ENCODE measurements at places on chromosomes 4 and X.
A peak's percentile ranks its signal among the peaks of the same experiment; 100 is the strongest.

- DNase-seq: no peak
These were observed 501.8 kb downstream of the ANKRD50 start for GRCh38 chr4:124210746-124211145.

GRCh38 chr4:94979621-94980020, 221.9 kb downstream of the BMPR1B start:
- no peak for DNase-seq

DNA sequence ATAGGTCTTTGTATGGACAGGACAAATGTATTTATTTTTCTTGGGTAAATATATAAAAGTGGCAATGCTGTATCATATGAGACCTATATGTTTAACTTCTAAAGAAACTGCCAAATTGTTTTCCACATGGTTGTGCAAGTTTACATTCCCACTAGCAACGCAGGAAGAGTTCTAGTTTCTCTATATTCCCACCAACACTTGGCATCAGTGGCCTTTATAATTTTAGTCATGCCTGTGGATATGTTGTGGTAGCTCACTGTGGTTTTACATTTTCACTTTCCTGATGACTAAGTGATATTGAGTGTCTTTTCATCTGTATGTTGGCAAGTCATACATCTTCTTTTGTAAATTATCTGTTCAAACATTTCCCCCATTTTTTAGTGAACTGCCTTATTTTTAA, 126.0 kb downstream of the EMCN start:
- no peak for DNase-seq

- DNase-seq: no peak
These were observed 130.9 kb downstream of the CBR4 start for GRCh38 chr4:168879188-168879587.

DNA sequence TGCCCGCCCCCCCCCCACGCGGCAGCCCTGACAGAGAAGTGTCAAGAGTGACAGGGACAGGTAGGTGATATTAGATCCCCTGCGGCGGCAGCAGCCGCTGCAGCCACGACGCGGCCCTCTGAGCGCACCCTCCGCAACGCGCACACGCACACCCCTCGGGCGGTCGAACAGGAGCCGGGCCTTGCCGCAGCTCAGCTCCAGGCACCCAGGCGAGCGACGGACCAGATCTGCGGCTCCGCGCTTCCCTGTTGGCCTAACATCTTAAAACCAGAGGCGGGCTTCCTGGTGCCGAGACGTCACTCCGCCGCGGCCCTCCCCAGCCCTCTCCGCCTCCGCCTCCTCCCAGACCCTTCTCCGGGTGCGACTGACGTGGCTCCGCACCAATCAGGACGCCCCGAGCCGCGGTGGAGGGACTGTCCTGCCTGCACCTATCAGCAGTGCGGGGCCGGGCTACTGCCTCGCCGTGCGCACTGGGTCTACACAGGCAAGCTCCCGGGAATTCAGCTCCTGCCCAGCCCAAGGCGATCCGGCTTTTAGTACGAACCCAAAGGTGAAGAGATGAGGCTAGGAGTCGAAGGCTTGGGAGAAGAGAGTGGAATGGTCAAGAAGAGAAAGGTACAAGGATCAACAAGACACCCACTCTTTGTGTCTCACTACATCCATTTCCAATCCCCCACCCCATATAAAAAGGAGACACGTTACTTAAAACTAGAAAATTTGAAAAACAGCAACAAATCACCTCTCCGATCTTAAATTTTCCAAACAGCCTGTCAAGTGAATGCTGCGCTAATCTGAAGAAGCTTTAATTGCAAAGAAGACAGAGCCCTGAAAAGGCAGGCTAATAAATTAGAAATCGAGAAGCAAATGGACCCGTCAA, at the start of gene PITX2:
Gene PITX2 (minus strand): TSS at position 237 of the 877 bp plus-strand sequence. CDS start 617 bp downstream, outside the sequence.
- DNase-seq: peak; percentile 70

DNA sequence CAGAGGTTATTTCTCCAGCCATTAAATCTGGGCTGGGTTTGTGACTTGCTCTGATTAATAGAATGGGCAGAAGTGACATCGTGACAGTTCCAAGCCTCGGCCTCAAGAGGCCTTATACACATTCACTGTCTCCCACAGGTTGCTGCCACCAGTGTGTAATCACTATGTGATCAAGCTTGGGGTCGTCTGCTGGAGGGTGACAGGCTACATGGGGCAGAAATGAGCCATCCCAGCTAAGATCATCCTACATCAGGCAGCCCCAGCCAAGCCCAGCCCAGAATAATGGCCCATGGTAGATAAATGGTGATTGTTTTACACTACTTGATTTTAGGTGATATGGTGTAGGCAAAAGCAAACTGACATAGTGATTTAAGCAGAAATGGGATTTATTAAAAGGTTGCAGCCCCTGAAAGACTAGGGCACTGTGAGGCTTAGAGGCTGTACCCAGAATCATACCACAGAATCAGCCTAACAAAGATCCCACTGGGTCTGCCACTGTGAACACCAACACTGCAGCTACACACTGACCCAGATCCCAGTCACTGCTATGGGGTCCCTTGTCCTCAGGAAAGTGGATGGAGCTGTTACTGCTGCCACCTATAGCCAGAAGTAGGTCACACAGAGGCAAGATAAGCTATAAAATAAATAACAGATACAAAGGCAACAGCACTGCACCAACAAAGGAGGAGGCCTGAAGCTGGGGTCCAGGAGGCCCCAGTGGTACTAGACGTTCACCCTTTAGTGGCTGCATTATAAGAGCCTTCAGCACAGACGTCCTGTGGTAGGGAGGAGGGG, 159.6 kb upstream of the RBPJ start:
- no peak for DNase-seq

GRCh38 chr4:10677796-10678497, 6.6 kb downstream of the CLNK start:
- DNase-seq: no peak

DNA sequence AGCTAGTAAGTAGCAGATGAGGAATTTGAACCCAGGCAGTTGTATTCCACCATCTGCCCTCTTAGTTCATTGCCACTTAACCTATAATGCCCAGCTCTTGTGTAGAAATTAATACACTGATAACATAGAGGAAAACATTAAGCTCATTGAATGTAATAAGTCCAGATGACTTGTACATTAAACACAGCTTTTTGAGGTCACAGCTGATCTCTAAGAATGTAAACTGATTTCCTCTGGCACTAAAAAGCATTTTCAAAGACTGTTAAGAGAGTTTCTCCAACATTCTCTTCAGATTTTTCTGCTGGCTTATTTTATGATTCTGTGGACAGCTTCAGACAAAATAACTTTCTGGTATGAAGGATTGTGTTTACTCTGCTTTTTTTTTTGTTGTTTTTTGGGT, 42.7 kb downstream of the HPRT1 start:
- no peak for DNase-seq

DNA sequence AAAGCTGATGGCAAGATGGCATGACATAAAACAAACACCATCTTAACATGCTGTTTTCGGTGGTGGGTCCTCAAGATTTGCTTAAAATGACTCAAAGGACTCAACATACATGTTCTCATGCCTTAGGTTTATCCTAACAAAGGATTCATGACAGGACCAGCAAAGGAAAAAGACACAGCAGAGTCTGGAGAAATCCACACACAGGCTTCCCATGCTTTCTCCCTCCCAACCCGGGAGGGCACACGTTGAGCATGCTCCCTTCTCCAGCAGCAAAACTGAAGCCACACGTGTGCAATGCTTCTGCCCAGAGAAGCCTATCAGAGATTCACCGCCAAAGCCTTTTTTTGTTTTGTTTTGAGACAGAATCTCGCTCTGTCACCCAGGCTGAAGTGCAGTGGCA, 39.9 kb downstream of the SAT1 start:
- no peak for DNase-seq

DNA sequence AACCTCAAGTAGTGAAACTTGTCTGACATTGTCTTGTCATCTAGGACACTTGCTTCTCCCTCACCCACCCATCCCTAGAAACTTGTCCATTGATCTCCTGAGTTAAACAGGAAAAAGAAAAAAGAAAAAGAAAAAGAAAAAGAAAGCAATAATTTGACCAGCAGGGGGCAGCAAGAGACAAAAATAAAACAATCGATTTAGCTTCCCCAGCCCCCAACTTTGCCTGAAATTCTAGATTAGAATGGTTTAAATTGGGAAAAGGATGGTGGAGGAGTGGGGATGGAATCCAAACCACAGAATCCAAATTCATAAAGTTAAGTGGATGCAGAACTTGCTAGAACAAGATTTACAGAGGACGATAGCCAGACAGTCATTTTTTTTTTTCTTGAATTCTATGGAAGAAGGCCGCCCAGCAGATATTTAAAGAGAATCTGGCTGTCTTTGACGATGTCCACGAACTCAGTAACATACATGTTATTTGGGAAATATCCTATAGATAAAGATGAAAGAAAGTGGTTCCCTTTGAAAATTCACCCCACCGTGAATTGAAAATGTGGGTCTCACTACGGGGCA, 282.9 kb downstream of the USP46 start:
- peak; percentile 56 for DNase-seq

DNA sequence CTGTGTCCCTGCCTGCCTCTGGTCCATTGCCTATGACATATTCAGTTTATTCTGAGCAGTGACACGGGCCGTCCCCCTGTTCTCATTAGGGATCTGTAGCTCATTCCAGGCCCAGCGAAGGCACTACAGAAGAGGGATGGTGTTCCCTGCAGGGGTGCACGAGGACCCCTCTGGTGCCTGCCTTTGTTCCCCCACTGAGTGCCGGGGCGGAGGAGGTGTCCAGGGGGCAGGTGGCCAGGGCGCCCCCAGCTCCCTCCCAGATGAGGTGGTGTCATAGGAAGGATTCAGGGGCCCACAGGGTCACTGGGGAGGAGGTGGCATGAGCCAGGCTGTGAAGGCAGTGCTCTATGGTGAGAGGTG, 61.0 kb downstream of the SORCS2 start:
- no peak for DNase-seq

GRCh38 chr4:111405989-111406388, 739.3 kb upstream of the FAM241A start:
- no peak for DNase-seq

DNA sequence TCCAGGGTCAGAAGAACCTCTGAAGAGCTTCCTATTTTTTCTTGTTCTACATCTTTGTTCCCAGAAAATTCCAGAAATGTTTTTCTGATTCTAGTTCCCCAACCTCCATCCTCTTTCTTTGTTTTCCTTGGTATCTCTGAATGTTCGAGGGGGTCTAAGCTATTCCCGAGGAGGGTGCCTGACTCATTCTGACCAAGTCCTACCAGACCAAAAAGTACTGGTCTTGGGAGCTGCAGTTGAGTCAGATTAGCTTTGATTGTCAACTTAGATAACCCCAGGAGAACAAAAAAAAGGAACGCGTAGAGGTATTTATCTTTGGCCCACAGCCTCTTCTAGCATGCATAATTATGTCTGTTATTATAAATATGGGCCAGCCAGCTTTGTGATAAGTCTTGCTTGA, 12.1 kb upstream of the TENM3 start:
- no peak for DNase-seq

DNA sequence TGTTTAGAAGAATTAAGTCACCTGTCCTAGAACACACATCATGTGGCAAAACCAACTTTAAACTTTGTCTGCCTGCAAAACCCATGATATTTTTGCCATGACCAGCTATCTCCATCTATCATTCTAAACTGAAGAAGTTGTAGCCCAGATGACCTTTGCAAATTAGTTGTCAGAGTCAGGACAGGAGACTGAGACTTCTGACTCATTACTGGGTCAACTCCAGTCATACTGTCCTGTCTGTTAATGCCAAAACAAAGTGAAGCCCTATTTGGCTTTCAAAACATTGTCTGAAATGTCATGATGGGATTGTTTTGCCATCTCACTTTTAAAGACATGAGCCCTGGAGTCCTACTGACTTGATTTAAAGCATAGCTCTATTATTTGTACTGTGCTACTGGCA, 365.7 kb upstream of the CPEB2 start:
- DNase-seq: no peak

DNA sequence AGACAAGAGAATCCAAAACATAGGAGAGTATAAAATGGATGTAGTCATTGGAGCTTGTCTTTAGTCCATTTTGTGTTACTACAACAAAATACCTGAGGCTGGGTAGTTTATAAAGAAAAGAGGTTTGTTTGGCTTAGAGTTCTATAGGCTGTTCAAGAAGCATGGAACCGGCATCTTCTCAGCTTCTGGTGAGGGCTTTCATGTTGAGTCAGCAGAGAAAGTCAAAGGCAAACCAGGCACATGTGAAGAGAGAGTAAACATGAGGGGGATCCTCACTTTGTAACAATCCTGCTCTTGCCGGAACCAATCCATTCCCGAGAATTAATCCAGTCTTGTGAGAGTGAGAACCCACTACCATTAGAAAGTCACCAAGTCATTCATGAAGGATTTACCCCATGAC, 8.1 kb upstream of the HCCS start:
- no peak for DNase-seq

GRCh38 chr4:31458813-31459212, 738.6 kb downstream of the PCDH7 start:
- no peak for DNase-seq

- no peak for DNase-seq
These were observed 149.9 kb downstream of the SLC10A7 start for GRCh38 chr4:146371812-146372211.

DNA sequence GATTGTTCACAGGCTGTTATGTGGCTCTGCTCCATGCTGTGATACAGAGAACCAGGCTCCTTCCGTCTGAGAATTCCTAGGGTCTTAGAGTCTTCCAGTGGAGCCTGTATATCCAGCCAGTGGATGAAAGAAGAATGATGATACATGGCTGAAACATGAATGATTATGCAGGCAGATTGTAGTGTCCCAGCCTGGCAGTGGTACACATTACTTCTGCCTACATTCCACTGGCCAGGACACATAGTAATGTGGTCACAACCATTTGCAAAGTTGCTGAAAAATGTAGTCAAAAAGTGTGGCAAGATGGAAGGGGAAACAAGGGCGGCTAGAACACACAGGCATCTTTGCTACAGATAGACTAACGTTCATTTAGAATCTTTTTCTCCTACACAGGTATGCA, 4.5 kb upstream of the GBA3 start:
- DNase-seq: no peak

DNA sequence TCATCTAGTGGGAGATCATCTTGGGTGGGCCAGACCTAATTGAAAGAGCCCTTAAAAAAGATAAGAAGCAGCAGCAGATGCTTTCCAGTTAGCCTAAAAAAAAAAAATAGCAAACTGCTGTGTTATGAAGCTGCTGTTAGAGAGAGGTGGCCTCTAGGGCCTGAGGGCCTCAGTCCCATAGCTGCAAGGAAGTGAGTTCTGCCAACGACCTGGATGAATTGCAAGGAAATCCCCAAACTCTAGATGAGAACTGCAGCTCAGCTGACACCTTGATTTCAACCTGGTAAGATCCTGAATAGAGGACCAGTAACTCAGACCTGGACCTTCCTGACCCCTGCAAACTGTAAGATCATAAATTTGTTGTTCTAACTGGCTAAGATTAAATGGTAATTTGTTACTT, 275.2 kb downstream of the TENM3 start:
- DNase-seq: no peak

DNA sequence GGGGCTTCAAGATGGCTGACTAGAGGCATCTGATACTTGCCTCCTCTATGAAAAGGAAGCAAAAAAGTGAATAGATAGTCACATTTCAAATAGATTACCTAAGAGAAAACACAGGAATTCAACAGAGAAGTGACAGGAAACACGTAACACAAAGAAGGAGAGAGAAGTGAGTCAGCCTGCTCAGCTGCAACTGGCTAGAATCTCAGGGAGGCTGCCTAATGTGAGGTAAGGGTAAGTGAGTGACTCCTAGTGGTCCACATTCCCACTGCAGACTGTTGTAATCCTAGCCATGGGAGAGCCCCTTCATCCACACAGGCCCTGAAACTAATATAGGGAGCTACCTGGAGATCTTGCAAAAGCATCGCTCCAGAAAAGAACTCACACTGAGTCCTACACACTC, 179.2 kb downstream of the SLC7A11 start:
- DNase-seq: no peak

GRCh38 chr4:98945297-98945850, 16.4 kb upstream of the EIF4E start:
- DNase-seq: no peak
